GM12891 (cell line): ENCODE measurements at places on chromosomes 3 and 15.

DNA sequence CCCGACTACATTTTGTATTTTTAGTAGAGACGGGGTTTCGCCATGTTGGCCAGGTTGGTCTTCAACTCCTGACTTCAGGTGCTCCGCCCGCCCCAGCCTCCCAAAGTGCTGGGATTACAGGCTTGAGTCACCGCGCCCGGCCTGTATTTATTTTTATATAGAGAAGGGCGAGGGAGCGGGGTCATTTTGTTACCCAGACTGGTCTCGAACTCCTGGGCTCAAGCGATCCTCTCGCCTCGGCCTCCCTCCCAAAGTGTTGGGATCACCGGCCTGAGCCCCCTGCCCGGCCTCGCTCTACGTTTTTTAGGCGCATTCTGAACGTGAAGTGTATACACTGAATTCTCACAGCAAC, 514 bp upstream of the PPP4R2 start:
- no peak for DNase-seq

GRCh38 chr3:187781001-187781400, 35.7 kb upstream of the BCL6 start:
- DNase-seq, result no peak

DNA sequence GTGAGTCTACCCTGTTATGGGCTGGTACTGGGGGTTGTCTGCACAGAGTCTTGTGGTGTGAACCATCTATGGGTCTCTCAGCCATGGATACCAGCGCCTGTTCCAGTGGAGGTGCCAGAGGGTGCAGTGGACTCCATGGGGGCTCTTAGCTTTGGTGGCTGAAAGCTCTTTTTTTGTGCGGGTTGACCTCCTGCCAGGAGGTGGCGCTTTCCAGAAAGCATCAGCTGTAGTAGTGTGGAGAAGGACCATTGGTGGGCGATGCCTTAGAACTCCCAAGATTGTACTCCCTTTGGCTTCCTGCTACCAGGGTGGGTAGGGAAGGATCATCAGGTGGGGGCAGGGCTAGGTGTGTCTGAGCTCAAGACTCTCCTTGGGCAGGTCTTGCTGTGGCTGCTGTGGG, 602.6 kb downstream of the RSL24D1 start:
- no peak for DNase-seq

GRCh38 chr15:95565690-95566089, 764.8 kb upstream of the NR2F2 start:
- no peak for DNase-seq

GRCh38 chr3:71101014-71101413, 482.5 kb downstream of the FOXP1 start:
- no peak for DNase-seq

DNA sequence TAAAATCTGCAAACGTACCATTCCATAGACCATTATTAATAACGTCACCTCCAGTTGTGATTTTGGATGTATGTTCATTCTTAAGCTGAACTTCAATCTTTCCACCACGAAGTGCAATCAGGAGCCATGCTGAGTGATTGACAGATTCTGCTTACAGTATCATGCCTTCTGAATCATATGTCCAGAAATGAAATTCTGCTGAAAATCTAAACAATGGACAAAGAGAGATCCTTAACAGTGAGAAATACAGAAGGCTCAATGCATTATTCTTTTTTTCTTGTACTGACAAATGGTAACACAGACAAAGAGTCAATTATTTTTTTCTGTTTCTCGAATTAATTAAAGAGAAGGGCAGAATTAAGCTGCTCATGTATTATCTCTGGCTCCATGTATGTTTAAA, 1114.5 kb downstream of the EPHA3 start:
- no peak for DNase-seq

- DNase-seq, result no peak
Observed at GRCh38 chr3:60758171-60758570, 493.1 kb downstream of the FHIT start.

GRCh38 chr15:65612949-65613744, 2.2 kb upstream of the INTS14 start:
- no peak for DNase-seq

DNA sequence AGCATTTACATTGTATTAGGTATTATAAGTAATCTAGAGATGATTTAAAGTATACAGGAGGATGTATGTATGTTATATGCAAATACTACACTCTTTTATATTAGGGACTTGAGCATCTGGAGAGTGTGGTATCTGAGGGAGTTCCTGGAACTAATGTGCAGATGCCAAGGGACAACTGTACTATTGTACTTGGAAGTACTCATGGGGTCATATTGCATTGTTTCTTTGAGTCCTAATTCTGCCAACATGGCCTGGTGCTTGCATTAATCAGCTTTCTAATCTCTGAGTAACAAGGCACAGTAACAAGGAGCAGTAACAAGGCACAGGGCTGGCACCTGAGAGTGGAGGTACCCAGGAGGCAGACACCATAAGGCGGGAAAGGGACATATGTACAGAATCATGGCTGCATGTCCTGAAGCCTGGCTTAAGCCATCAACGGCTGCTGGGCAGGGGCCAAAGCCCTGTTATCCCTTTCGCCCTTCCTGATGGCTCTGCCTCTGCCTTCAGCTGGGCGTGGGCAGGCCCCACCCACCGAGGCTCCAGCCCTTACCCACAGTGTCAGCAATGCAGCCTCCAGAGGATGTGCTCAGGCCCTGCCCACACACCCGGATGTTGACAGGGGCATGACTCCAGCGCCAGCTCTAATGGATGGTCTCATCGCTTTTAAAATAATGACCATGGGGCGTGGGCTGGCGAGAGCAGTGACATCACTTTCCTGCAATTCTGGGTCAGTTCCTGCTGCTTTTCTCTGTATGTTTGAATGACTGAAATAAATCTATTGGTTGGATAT, 22.9 kb downstream of the CEMIP start:
- no peak for DNase-seq

GRCh38 chr15:48992096-48992495, 28.4 kb upstream of the SHC4 start:
- no peak for DNase-seq

DNA sequence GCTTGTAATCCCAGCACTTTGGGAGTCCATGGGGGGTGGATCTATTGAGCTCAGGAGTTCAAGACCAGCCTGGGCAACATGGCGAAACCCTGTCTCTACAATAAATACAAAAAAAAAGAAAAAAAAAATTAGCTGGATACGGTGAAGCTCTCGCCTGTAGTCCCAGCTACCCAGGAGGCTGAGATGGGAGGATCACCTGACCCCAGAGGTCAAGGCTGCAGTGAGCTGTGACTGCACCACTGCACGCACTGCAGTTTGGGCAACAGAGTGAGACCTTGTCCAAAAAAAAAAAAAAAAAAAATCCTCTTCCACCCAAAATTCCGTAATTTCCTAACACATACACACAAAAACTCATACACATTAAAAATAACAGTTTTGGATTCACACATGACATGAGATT, 2.2 kb downstream of the ANO10 start:
- no peak for DNase-seq

DNA sequence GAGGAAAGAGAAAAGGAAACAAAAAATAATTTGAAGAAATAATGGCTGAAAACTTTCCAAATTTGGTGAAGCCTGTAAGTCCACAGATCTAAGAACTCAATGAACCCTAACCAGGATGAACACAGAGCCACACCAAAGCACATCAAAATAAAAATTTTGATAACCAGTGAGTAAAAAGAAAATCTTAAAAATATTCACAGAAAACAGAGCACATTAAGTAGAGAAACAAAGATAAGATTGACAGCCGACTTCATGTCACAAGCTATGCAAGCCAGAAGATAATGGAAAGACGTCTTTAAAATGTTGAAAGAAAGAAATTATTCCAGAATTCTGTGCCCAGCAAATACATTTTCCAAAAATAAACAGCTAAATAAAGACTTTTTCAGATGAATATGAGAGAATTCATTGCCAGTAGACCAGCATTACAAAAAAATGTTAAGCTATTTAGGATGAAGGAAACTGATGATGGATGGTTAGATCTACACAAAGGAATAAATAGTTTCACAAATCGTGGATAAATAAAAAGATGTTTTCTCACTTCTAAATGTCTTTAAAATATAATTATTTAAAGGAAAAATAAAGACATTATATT, 140.2 kb upstream of the SKOR1 start:
- DNase-seq, result no peak

DNA sequence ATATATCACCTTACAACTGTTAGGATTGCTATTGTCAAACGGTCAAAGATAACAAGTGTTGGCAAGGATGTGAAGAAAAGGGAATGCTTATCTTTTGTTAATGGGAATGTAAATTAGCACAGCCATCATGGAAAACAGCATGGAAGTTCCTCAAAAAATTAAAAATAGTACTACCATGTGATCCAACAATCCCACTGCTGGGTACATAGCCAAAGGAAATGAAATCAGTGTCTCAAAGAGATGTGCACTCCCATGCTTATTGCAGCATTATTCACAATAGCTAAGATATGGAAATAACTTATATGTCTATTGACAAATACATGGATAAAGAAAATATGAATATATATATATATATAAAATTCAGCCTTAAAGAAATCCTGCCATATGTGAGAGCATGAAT, 274.6 kb downstream of the EDEM1 start:
- no peak for DNase-seq

GRCh38 chr3:9902372-9903237, at the start of gene IL17RE:
Gene IL17RE (plus strand): TSS chr3:9902848. CDS start chr3:9902933, 85 bp downstream.
- DNase-seq, result no peak

DNA sequence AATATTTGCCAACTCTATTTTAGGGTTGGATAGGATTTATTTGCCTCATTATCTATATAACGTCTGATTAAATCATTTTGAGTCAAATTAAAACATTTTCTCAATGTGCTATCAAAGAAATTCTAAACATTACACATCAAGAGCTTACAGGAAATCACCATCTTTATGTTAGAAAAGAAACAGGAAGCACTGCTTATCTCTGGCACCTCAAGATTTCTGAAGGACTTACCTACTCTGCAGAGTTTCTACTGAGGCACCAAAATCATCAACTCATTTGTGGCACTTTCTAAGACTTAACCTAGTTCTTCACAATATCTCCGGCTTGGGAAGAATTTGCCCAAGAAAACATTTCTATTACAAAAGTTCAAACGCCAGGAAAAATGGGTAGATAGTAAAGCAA, 181.3 kb upstream of the EOMES start:
- DNase-seq, result no peak

DNA sequence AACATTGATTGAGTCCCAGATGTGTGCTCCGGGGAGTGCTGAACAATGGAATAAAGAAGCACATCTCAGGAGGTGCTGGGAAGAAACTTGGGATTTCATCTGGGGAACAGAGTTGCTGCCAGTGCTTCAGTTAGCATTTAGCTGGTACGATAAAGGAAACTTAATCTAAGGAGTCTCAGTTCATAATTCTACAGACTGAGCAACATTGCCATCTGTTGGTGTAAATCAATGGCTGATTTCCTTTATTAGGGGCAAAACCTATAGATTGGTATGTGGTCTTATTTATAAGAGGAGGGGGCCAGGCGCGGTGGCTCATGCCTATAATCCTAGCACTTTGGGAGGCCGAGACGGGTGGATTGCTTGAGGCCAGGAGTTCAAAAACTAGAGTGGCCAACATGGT, 8.9 kb downstream of the MKRN2OS start:
- DNase-seq, result no peak

GRCh38 chr3:184211297-184211696, 18.1 kb upstream of the VWA5B2 start:
- no peak for DNase-seq

- DNase-seq, result no peak
Observed at GRCh38 chr15:43266834-43267233, at the start of gene TGM5. Gene TGM5 (minus strand): TSS chr15:43266928. CDS start chr15:43266849, 79 bp downstream.

DNA sequence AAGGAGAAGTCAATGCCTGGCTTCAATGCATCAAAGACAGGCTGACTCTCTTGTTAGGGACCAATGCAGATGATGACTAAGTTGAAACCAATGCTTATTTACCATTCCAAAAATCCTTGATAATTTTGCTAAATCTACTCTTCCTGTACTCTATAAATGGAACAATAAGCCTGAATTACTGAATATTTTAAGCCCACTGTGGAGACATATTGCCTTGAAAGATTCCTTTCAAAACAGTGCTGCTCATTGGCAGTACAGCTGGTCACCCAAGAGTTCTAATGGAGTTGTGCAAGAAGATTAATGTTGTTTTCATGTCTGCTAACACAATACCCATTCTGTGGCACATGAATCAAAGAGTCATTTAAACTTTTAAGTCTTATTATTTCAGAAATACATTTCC, 181.0 kb upstream of the CBLB start:
- DNase-seq, result no peak

DNA sequence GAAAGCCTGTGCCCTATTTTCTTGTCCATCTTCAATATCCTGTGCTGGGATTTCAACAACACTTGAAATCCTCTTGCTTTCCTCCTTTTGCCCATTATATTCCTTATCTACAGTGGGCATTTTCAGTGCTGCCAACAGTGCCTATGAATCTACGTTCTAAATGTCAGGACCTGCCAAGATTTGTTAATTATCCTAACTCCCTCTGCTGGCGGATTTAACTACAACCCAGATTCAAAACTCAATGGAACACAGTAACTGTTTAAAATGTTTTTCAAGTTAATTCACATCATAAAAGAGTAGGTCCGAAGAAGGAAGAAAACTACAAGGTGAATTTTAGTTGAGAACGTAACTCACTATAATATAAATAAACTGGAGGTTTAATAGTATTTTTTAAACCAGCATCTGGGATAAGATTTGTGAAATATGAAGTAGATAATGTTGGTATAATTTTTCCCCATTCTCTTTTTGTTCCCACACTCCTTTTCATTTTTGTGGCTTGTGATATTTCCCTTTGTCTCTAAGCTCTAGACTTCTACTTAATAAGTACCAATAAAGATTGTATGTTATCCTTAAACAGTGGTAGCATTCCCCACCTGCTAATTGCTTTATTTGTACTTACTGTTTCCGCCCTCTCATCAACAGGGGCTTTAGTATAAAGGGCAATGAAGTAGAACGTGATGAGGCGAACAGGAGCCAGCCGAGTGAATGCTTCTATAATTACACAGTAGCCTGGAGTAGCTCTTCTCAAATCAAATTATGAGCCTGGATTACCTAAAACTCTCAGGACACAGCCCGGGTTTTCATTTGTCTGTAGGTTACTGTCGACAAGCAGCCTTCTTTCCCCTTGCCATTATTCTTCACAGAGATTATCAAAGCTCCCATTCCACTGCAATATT, 302.5 kb upstream of the ATP11B start:
- DNase-seq, result no peak

DNA sequence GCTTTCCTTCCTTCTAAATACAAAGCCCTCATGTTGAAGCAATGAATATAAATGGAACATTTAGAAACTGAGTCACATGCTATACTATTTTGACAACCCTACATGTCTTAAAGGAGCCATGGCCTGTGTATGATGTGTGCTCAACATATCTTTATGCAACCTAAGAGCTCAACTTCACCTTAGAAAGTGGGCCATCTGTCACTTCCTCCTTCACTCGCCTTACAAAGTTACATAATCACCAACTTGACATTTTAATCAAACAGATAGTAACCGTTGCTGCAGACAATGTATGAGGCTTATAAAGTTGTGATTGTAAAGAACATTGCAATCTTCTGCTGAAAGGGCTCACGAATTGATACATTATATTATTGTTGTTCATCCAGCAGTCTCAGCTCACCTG, 163.6 kb downstream of the SERPINI1 start:
- no peak for DNase-seq

GRCh38 chr15:52796753-52797520, 6.8 kb upstream of the ONECUT1 start:
- DNase-seq, result no peak
